ENCODE measurements at places on chromosomes 7 and 10. TPM values are rescaled to one million over a fixed set of nuclear protein-coding genes. Genes with fewer than 3 reads are reported as not detected.

DNA sequence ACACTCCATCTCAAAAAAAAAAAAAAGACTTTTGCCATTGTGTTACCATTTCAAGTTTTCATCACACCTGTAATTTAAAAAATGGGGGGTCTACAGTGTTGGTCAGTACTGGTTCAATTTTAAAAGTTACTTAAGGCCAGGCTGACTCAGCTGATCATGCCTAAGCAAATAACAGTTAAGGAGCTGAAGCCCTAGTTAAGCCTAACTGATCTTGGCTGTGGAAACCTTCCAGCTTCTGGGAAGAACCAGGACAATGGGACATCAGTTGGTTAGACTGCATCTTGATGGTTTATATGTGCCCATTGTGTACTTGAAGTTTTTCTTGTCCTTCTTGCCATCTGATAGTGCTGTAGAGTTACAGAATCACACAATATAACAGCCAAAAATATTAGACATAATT, 26.7 kb downstream of the VCL start:
- DNase-seq, result peak; percentile 39

GRCh38 chr7:79923953-79924352, 210.7 kb upstream of the GNAI1 start:
- DNase-seq, result no peak

- DNase-seq, result no peak
Measured at GRCh38 chr10:16436758-16437539, at the start of gene PTER. Gene PTER, plus strand, starts transcription at chr10:16437010. Its CDS starts 47,375 bp downstream, at chr10:16484385.

DNA sequence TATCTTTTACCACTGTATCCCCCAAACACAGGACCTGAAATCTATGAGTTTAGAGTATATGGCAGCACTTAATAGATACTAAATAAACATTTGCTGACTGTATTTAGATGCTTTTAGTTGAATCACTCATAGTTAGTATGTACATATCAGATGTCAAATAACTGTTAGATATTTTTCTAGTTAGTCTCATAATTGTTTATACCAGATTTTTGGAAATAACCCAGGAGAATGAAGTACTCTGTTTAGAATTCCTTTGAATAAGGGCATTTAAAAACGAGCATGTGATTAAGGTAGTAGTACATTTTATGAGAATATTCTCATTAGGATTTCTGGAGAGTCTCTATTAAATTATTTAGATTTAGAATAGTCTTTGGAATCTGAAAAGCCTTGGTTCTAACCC, 22.3 kb upstream of the ZEB1 start:
- no peak for DNase-seq

DNA sequence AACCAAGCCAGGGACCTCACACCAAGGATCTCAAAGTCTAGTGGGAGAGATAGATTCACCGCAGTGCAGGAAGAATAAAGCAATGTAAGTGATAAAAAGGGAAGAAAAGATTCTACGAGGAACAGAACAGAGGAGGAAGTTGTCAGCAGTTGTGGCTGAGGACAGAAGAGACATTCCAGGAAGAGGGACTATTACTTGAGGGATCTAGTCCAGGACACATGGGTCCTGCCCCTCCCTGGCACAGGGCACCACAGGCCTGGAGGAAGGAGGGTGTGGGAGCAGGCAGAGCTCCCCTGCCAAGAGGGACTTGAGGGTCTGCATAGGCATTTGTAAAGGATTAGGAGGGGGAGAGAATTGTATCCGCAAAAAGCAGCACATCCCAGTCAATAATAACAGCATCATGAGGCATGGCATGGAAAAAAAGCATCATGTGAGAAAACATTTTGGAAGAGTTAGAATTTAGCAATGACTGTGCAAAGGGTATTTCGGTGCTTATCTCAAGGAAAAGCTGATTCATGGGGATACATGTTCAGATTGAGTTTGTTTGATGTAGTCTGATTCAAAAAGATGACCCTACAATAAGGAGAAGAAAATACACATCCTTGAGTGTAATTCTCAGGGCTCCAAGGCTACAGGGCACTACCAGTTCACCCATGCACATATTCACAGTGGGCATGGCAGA, 12.7 kb downstream of the C10orf71 start:
- no peak for DNase-seq

GRCh38 chr7:114229246-114229645, 185.4 kb upstream of the FOXP2 start:
- DNase-seq, result no peak

- DNase-seq, result no peak
Measured at GRCh38 chr10:96609510-96609909, 22.7 kb upstream of the TM9SF3 start.

DNA sequence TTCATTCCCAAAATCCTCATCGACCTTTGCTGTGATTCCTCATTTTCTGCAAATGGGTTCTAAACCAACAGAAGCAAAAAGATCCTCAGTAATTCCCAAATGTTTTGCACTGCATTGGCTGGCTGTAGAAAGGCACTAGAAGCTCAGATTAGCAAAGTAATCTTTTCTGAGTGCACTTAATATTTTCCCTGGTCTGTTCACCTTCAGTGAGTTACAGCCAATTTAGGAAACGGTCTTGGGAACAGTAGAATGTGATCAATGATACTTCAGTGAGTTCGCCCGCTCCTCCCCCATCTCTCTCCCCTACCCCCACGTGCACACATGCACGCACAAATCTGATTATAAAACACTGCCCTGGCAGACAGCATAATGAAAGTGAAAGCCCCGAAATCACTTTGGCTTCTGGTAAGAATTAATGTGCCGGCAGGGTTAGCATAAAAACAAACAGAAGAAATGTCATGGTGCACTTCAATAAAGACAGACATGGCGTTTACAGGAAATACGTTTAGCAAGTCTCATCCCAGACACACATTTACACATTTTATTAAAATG, 201.3 kb upstream of the CDCA7L start:
- DNase-seq, result peak; percentile 26

DNA sequence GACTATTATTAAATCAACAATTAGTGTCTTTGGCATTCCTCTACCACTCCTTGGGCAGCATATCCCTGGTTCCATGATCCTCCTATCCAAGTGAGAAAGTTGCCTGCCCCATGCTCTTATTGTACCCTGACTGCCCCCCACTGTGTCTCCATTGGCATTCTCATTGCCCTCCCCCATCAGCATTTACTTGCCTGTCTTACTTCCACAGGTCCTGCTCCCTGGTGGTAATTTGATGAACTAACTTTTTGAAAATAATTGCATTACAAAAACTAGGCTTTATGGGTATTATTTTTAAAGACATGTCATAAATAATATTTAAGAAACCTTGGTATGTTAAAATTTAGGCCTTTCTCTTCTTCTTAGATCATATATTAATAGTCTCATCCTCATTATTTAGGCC, 346.4 kb downstream of the PCLO start:
- no peak for DNase-seq

DNA sequence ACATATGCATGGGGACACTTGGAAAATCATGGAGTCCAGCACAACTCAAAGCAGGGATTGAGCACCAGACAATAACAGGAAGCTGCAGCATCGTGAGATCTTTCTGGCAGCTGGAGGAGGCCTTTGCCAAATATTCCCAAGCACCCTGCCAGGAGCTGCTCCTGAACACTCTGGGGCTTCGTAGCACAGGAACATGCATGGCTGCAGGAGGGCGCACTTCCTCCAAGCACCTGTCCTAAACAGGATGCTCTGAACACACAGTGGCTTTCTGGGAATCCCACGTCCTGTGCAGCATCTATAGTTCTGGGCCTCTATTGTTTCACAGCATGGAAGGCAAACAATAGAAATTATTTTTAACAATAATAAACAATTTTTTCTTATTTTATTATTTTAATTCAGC, 4.1 kb downstream of the ABLIM1 start:
- DNase-seq, result no peak

DNA sequence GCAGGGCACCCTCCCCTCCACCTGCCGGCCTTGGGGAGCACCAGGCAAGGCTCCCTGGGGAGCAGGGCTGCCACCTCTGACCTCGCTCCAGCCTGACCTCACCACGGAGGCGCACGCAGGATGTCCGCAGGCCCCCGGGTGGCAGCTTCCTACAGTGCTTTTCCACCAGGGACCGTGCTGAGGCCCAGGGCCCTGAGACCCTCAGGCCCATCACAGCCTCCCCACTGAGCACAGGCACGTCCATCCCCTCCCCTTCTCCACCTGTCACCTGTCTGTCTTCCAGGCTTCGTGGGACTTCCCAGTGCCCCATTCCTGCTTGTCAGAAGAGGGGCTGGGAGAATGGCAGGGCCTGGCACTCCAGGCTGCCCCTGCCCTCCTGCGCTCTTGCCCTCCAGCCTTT, 90.1 kb downstream of the LHPP start:
- no peak for DNase-seq

- DNase-seq, result no peak
Measured at GRCh38 chr10:124661660-124662180, 82.5 kb downstream of the FAM53B start.

GRCh38 chr7:18396953-18397352, 98.6 kb upstream of the HDAC9 start:
- DNase-seq, result no peak

DNA sequence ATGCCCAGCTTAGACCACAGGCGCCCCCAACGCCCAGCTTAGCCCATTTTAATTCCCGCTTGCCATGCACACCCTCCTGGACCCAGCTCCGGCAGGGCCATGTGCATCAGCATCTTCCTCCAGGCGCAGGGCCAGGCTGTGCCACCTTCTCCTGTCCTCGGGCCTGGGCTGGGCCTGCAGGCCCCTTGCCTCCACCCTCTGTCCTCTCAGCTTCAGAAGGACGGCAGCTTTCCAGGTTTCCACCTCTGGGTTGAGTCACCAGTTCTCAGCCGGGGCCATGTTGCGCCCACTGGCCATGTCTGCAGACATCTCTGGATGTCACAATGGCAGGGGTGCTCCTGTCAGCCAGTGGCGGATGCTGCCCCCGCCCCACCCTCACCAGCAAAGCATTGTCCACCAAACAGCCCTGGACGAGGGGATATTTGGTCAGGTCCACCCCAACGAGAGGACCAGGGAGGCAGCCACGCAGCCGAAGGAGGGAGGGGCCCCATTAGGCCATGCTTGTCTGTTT, 59.1 kb upstream of the NKX6-2 start:
- DNase-seq, result no peak

- no peak for DNase-seq
Measured at GRCh38 chr10:3635211-3635671, 149.8 kb downstream of the KLF6 start.

DNA sequence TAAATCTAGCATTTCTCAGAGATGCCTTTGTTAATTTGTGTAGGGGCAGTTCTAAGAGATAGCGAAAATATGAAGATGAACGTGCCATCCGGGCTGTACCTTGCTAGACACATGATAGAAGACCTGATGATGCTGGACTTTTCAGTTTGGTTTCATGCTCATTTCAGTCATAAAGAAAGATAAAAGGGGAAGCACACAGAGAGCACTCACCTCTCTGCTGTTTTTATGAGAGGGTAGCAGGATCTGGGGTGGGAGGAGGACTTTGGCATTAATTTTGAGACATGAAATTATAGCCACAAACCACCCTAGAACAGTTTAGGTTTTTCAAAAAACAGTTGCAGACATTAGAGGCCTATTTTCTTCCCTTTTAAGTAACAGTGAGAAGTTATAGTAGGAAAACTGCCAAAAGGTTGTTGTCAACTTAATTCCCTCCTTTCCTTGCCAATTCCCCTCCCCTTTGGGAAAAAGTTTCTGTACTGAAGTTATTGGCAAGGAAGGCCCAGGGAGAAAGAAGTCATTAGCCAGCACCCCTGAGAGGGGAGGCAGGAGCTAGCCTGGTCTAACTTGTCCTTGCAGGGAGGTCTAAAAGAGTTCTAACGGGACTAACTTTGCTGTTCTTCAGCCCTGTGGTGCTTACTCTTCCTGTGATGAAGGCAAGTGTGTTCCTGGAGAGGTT, 2.6 kb downstream of the ST7 start:
- peak; percentile 29 for DNase-seq

- DNase-seq, result no peak
Measured at GRCh38 chr10:42980553-42981357, 96.1 kb upstream of the RET start.

GRCh38 chr7:42843205-42843800, 68.6 kb downstream of the C7orf25 start:
- DNase-seq, result peak; percentile 54

DNA sequence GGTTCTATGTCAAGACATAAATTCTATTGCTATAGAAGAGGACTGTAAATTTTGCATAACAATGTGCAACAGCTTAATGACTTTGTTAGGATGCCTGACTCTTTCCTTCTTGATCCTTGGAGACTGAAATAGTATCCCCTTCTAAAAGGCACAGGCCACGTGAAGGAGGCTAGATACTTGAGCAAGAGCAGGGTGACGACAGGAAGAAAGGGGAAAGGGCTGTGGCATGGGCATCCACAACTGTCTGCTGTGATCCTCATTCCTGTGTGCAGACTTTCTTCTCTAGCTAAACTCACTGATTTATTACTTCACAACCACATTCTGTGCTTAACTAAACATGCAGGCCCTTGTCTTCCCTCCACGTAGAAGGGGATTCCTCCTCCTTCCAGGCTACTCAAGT, 1111.8 kb upstream of the C7orf33 start:
- DNase-seq, result no peak

- DNase-seq, result peak; percentile 74
Measured at GRCh38 chr7:80699045-80699638, 60.7 kb downstream of the CD36 start.

- no peak for DNase-seq
Measured at GRCh38 chr7:55258631-55259030, 106.5 kb upstream of the LANCL2 start.

- DNase-seq, result no peak
Measured at GRCh38 chr10:29455095-29455494, 166.2 kb downstream of the LYZL1 start.

GRCh38 chr7:26460351-26461085, 168.9 kb downstream of the SNX10 start:
- DNase-seq, result no peak

GRCh38 chr10:97875391-97875790, 25.7 kb downstream of the GOLGA7B start:
- no peak for DNase-seq

DNA sequence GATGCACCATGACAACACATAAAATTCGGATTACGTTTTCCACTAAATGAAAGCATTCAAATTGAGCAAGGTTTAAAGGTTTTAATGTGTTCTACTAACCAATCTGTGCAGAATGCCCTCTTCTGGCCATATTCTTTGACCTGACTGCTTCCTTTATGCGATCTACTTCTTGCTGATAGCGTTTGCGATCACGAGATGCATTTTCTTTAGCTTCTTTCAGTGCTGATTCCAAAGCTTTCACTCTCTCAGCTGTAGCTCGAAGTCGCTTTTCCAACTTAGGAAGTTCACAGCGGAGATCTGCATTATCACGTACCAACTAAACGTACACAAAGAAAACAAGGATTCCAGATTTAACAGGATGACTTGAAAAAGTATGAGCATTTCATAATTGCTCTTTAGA, 39.2 kb downstream of the KIF5B start:
- no peak for DNase-seq

GRCh38 chr7:135390829-135391228, 119.1 kb downstream of the CNOT4 start:
- no peak for DNase-seq

GRCh38 chr10:17144757-17145156, 15.1 kb upstream of the CUBN start:
- no peak for DNase-seq

Gene METTL27
- total RNA-seq, result 1.9 TPM

Gene TCAF2
- total RNA-seq, result 3.9 TPM

Gene GPR37
- total RNA-seq, result 6.2 TPM

Gene UNCX
- not detected for total RNA-seq

Gene LIPN
- total RNA-seq, result not detected

Gene CLRN3
- not detected for total RNA-seq

Gene PGAM1
- total RNA-seq, result 1,198 TPM

Gene SRRM3
- 0.27 TPM for total RNA-seq

Gene EPHA1
- 0.20 TPM for total RNA-seq

Data from M059J (cell line).